ENCODE measurements at places on chromosomes 13 and 19.

DNA sequence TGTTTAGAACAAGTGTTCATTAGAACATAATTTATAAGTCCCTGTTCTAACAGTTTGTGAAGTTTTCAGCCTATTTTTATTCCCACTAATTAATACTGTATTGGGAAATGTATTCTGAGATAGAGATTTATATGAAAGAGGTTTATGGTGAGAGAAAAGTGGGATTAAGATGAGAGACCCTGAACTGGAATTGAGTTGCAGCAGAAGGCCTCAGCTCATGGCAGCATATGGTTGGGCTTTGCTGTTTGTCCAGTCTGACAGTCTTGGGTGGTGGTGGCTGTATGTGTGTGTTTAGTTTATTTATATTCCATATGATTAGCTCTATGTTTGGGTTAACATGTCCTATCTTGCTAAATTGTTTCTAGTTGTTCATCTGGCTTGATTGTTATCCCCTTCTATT, 575.1 kb downstream of the SLITRK5 start:
- no peak for DNase-seq

DNA sequence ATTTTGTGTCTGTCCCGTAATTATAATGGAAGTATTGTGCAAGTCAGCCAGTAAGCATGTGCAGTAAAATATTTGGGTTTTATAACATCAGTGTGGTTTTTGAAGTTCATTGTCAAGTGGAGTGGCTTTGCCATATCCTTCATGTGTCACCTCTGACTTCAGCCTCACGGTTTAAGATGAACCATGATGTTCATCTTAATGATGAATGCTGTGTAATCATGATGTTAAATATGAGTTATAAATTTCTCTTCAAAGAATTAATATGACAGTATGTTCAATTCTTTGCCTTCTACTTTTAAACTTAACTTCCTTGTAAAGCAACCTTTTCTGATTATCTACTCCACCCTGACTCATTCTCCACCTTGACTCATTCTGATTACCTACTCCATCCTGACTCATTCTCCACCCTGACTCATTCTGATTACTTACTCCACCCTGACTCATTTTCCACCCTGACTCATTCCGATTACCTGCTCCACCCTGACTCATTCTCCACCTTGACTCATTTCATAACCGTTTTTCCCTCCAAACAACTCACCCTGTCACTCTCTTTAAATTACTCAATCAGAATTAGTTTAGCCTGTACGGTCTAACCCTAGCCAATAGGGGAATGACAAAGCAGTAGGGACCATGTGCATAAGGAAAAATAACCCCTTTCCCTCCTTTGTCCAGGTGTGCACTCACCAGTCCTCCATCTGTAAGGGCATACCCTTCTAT, 50.3 kb upstream of the ANKRD10 start:
- DNase-seq = no peak

DNA sequence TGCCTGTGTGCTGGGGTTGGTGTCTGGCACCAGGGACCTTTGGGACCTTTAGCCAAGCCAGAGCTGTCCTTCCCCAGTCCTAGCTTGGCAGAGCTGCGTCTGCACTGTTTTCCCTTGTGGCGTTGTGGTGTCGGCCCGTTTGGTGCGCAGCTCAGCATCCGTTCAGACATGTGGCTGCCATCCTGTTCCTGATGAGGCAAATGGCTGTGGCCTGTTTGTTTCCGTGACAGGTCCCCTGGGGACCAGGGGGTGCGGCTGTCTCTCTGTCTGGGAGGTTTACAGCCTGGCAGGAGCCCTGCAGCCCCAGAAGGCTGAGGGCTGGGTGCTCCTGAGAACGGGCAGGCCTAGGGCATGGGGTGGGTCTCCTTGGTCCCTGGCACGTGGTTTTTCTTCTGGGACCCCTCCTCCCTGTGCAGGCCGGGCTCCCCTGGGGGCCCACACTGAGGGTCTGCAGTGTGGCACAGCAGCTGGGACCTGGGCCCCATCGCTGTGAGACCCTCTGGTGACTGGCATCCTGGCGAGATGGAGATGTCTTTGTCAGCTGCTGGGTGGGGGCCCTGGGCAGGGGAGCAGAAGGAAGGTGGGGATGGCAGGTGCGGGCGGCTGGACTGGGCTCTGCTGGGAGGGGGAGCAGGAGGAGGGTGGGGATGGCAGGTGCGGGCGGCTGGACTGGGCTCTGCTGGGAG, 4.0 kb downstream of the SPPL2B start:
- DNase-seq = no peak

DNA sequence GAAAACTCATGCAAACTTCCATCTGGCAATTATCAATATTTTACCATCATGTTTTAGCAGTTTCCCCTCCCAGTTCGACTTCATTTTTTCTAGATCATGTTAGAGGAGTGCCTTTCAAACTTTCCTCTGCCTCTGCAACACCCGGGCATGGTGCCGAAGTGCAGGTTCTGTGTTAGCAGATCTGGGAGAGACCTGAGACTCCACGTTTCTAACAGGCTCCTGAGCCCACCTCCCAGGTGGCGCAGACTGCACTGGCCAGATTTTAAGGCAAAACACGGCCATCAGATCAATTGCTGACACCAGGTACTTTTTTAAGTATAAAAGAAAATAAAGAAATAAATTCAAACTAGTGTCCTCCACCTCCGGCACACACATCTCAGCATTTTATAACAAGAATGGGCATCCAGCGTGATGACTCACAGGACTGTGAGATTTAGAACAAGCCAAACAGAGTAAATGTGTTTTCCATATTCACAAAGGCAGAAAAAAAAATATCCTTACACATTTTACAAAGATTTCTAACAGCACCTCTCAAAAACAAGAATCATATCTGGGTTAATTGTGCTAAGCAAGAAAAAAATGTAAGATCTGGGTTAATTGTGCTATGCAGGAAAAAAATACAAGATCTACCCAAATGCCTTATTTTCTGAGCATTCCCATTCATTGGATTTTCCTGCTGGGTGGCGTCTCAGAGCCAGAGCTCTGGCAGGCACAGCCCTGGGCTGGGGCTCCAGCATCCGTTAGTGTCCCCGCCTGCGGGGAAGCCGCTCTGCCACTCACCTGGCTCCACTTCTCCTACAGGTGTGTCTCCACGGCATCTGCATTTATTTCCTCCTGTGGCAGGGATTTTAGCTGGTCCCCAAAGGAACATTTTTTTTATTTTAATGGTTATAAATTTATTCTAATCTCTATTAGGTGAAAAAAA, 127.9 kb upstream of the SOX1 start:
- DNase-seq = no peak

DNA sequence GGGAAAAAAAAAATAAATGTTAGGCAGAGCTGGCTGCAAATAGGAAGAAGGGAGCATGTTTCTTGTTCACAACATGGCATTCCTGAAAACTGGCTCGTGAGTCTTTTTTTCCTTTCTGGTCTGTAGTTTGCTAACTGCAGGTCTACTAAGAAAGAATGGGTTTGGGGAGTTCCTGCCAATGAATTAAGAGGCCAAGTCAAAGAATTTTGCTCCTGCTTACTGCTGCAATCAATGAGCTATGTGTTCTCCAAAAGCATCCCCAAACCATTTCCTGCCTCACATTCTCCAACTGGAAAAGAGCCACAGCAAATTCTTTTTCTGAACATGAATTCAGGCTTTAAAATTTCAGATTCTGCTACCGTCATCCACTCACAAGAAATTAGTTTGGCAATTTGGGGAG, 88.6 kb downstream of the DCT start:
- DNase-seq = no peak

GRCh38 chr19:33159893-33160292, 28.0 kb downstream of the WDR88 start:
- no peak for DNase-seq

GRCh38 chr19:55024111-55024510, 14.0 kb downstream of the GP6 start:
- no peak for DNase-seq

DNA sequence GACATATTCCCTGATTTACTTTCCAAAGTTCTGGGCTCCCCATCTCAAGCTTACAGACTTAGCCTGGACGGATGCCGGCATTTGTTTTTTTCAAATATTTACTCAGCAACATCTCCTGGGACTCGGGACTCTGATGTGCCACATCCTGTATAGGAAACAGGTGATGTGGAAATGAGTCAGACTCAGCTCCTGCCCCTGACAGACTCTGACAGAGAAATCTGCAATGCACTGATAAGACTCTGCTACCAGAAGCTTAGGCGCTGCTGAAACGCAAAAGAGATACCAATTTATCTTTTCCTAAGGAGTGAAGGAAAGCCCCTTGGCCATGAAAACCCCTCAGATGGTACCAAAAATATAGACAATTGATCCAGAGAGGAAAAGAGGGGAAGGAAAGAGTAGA, 16.2 kb downstream of the LAIR2 start:
- no peak for DNase-seq

All from spinal cord (tissue), 10 donors.